Stimulated activated CD4-positive, alpha-beta T cell treated with anti-CD3 and anti-CD28 coated beads, Interleukin-12 subunit alpha, Interleukin-12 subunit beta, amount 100 ng/mL, for 4 hours (primary cell): ENCODE measurements at places on chromosomes 12 and 14.

DNA sequence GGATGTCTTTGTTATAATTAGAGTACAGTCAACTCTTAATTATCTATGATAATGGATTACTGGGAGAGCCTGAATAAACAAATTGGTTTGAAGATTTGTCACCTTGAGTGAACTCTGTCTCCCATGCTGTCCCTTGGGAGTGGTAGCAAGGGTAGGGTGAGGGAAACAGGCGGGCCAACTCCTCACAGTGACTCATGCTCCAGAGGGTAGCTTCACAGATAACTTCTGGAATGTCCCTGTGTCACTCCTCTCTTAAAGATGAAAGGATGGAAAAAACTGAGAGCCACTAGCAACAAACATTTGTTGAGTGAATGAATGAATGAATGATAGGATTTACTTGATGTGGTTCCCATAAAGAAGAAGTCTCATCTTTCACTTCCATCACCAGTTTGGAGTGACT is 53.5 kb downstream of the RASSF9 start:
- no peak for DNase-seq

GRCh38 chr14:104091061-104091926 is 5.8 kb downstream of the ASPG start:
- DNase-seq = no peak

DNA sequence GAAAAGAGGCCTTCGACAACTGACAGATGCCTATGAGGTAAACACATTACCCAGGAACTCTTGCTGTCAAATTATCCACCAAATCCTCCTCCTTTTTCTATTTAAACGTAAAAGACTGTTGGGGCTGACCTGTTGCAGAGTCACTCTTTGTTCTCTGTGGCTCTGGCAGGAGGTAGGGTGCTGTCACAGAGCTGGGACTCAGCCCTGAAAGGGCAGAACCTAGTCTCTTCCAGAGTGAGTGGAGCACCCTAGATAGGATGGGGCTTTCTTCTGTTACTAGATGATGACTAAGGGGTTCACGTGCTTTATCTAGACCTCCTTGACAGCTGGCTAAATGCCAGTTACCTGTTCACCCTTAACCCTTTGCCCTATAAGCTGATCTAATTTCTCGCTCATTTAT is 25.7 kb downstream of the FNTB start:
- DNase-seq = no peak

- DNase-seq = no peak
These were observed 9.7 kb downstream of the MMAB start for GRCh38 chr12:109563291-109564284.

- no peak for DNase-seq
These were observed 43.9 kb upstream of the MDM1 start for GRCh38 chr12:68375756-68376695.
